ENCODE measurements at places on chromosomes 1 and 21. TPM values are rescaled to one million over a fixed set of nuclear protein-coding genes. Genes with fewer than 3 reads are reported as not detected.

DNA sequence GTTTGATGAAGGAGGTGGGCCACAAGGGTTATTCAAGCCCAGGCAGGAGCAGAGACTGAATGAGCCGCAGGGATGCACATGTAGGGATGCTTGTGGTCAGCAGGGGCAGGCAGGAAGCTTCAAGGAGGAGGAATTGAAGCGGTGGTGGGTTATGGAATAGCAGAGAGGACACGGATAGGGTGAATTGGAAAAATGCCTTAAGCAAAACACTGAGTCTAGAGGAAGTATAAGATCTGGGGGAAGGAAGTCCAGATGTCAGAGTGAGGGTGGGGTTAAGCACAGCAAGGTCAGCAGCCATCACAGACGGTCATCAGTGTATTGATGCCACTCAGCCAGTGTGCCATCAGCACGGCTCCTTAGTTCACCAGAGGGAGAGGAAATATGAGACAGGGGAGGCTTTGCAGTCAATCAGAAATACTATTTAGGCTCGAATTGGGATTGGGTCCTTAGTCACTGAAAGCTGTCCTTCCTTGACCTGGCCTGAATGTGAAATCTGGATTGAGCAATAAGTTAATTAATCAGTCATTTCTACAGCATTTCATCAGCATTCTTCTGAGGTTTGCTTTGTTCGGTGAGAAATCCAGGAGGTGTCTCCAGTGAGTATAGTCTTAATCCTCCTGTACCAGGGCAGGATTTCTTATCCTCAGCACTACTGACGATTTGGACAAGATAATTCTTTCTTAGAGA, 6.0 kb upstream of the LCE1F start:
- DNase-seq = no peak
- no peaks in the 10 kb centered on the region for H3K27me3 ChIP-seq

Gene ESPN
- total RNA-seq = 19.7 TPM

- no peak overlapping the region for H3K27ac ChIP-seq
- no peaks in the 10 kb centered on the region for H3K27me3 ChIP-seq
- no peak overlapping the region for H3K4me3 ChIP-seq
- no peak for DNase-seq
- H3K4me1 ChIP-seq = no peaks in the 10 kb centered on the region
- H3K36me3 ChIP-seq = no peaks in the 10 kb centered on the region
These were observed 194.8 kb downstream of the ATG4C start for GRCh38 chr1:62978741-62979140.

DNA sequence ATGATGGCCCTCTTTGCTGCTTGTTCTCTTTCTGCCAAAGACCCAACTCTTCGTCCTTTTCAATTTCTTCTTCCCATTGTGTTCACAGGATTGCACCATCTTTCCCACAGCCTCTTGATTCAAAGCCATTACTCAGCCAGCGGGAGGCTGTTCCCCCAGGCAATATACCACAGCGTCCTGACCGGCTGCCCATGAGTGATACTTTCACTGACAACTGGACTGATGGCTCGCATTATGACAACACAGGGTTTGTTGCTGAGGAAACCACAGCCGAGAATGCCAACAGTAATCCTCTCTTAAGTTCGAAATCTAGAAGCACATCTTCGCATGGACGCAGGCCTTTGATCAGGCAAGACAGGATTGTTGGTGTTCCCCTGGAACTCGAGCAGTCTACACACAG, 167.4 kb downstream of the LRRC40 start:
- no peak for DNase-seq
- H3K4me1 ChIP-seq = no peaks in the 10 kb centered on the region
- no peaks in the 10 kb centered on the region for H3K27me3 ChIP-seq
- no peaks in the 10 kb centered on the region for H3K36me3 ChIP-seq
- H3K4me3 ChIP-seq = no peak overlapping the region
- H3K27ac ChIP-seq = no peak overlapping the region
